Tracheal epithelial cell (primary cell): ENCODE measurements at places on chromosomes 3 and 15. TPM values are rescaled to one million over a fixed set of nuclear protein-coding genes. Genes with fewer than 3 reads are reported as not detected.

DPPA2 gene
- total RNA-seq, result not detected in 2 replicates

SLC27A2 gene
- 1.4 and 3.0 TPM in 2 replicates for total RNA-seq

GOLGA8S gene
- total RNA-seq, result not detected in 2 replicates

AADACL2 gene
- not detected in 2 replicates for total RNA-seq

NLGN1 gene
- total RNA-seq, result 0.21 and 2.4 TPM in 2 replicates

SORD gene
- total RNA-seq, result 25.4 and 26.0 TPM in 2 replicates
